Suppressor macrophage treated with lipopolysaccharide for 4 hours (primary cell): ENCODE measurements at places on chromosomes 6 and 20.

DNA sequence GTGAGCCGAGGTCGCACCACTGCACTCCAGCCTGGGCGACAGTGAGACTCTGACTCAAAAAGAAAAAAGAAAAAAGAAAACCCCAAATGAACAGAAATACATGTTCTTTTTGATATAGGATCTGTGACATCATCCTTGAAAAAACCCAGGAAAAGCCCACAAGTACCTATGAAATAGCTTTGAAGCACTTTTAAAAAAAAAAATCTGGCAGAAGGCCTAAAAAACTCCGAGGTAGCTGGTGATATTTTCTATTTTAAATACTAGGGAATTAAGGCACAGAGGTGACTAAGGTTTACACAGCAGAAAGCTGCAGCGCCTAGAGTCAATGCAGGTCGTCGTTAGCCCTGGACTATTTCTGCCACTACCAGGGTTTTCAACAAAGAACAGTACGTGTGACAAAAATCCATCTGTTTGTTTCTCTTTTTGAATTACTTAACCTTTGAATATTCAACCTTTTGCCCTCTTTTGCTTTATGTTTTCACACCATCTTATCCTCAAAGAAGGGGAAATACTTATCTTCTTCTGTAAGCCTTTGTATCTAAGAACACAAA lies 39.4 kb upstream of the EEF1A1 start:
- DNase-seq: no peak

GRCh38 chr6:90026216-90026615 lies 131.9 kb downstream of the GJA10 start:
- no peak for DNase-seq

DNA sequence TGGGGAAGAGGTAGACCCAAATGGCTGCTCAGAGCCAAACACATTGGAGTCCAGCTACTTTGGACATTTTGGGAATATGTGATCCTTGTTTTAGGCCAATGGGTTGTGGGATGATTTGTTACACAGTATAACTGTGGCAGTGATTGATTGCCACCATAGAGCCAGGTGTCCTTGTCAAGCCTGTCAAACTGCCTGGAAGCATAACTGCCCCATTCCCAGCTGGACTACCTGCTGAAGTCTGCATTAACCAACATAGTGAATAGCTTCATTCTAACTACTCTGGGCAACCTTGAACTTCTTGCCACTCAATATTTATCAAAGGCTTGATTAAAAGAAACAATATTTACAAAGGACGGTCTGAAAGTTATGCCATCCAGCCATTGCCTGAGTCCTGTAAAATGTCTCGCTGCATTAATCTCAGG lies 164.7 kb downstream of the LINC00237 start:
- no peak for DNase-seq

GRCh38 chr6:88695937-88696336 lies 267.5 kb downstream of the RNGTT start:
- DNase-seq: no peak

DNA sequence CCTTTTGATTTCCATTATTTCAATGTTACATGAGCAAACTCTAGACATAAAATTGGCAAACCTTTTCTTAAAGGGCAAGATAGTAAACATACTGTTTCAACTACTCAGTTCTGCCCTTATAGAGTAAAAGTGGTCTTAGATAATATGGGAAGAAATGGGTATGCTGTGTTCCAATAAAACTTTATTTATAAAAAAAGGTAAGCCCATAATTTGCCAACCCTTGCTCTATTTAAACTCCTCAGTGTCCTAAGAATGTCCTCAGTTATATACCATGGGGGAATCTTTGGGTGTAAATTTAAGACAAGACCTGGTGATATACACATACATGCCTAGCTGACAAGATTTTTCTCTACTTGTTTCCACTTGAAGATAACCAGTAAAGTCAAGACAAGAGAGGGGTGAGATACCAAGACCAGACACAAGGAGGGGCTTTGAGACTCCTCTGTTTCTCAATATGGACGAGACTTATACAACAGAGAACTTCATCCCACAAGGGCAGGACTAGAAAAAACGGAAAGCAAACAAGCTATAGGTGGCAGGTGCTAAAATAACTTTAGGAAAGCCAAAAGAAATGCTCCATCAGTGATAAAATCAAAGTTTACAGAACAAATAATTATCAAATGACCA lies 10.5 kb downstream of the SNX3 start:
- DNase-seq: peak; percentile 12

GRCh38 chr20:63531686-63532448 lies 5.3 kb downstream of the PTK6 start:
- DNase-seq: no peak

- DNase-seq: no peak
Observed at GRCh38 chr6:56497240-56497639, 145.4 kb downstream of the DST start.

- no peak for DNase-seq
Observed at GRCh38 chr6:55756531-55757031, 118.8 kb downstream of the BMP5 start.

- DNase-seq: no peak
Observed at GRCh38 chr6:136613477-136613876, 63.3 kb upstream of the MAP7 start.

GRCh38 chr20:15475483-15475882 lies 1097.8 kb downstream of the KIF16B start:
- peak; percentile 30 for DNase-seq

GRCh38 chr6:30113841-30114240 lies 951 bp upstream of the TRIM31 start:
- DNase-seq: peak; percentile 38

DNA sequence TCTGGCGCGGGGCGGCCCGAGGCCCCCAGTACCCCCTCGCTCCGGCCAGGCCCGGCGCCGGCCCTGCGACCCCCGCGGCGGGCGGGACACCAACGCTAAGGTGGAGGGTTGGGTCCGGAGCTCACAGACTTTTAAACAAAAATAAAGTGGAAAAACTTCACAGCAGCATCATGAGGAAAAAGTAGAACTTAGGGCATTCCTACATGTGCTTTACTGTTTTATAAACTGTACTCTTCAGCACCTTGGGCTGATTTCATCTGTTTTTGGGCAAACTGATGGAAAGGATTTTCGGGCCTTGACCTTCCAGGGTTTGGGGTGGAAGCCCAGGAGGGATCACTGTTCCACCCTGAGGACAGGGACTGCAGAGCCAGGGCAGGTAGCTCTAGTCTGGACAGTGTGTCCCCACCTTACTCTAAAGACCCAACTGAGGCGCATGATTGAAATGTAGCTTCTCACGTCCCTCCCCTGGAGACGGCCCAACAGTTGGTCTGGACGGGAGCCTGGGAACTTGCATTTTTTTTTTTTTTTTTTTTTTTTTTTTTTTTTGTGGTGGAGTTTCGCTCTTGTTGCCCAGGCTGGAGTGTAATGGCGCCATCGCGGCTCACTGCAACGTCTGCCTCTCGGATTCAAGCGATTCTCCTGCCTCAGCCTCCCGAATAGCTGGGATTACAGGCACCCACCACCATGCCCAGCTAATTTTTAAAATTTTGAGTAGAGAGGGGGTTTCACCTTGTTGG lies 740 bp downstream of the NELFCD start:
- no peak for DNase-seq

- DNase-seq: no peak
Observed at GRCh38 chr6:141316236-141316635, 816.5 kb upstream of the GJE1 start.

GRCh38 chr6:35168461-35168861 lies 27.3 kb upstream of the TCP11 start:
- no peak for DNase-seq

DNA sequence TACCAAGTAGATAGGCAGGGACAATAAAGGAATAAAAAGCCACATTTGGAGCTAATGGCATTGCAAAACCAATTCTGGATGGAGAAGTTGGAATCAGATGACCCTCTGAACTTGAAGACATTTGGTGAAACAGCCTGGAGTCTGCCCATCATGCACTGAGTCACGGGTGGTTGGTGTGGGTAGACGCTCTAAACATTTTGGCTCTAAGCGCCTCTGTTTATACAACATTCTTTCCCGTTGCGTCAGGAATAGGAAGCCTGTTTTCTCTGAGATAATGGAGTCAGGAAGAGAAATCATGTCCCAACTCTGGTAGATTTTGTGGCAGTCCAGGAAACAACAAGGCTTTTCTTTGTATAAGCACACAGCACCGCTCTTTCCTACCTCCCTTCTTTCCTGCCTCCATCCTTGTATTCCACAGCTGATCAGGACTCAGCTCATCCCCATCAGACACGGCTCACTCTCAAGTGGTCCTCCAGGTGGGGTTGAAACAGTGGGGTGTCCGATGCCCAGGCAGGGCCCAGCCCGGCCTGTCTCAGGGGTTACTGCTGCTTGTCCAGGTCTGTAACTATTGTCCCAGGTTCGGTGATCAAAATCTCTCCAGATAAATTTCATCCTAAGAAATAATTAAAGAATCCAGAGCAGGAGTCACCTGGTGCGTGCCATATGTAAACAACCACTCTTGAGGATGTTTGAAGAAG lies 12.1 kb upstream of the RAMACL start:
- DNase-seq: peak; percentile 91

DNA sequence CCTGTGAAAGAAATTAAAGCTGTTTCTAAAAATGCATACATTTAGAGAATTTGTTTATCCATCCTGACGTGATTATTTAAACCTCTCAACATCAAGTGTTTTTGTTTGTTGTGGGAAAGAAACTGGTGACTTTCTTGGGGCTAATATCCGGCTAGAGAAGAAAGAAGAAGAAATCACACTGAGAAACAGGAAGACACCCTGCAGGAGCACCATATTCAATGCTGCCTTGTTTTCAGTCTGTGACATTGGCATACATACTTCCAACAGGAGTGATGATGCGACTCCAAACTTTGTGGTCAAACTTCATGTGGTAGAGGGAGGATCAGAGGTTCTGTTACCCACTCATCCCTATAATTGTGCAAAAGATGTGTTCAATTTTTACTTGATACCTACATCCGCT lies 997.6 kb upstream of the CITED2 start:
- DNase-seq: no peak

GRCh38 chr20:31565699-31566318 lies 39.3 kb upstream of the ID1 start:
- no peak for DNase-seq

GRCh38 chr20:16007962-16008361 lies 565.3 kb downstream of the KIF16B start:
- DNase-seq: no peak

- DNase-seq: no peak
Observed at GRCh38 chr6:127129251-127129650, 10.8 kb downstream of the RSPO3 start.

DNA sequence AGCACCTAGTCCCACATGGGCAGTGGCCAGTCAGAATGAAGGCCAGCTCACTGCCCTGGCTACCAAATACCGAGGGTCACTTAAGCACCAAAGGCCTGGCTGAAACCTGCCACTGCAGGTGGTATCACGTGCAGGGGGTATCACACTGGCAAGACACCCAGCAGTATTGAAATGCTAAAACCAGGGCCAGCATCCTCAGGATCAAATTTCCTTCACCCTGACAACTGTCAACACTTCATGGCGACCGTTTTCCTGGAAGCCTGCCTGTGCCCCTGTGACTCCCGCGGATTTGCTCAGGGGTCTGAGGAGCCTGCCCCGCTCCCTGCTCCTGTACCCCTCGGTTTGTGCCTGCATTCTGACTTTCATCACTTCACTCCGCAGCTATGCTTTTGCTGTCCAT lies 151.1 kb downstream of the TTLL2 start:
- DNase-seq: no peak

- no peak for DNase-seq
Observed at GRCh38 chr6:21462519-21462852, 131.1 kb upstream of the SOX4 start.

GRCh38 chr20:1377984-1378734 lies 14.7 kb downstream of the FKBP1A start:
- no peak for DNase-seq

- peak; percentile 91 for DNase-seq
Observed at GRCh38 chr6:7324520-7324919, 11.5 kb upstream of the SSR1 start.

DNA sequence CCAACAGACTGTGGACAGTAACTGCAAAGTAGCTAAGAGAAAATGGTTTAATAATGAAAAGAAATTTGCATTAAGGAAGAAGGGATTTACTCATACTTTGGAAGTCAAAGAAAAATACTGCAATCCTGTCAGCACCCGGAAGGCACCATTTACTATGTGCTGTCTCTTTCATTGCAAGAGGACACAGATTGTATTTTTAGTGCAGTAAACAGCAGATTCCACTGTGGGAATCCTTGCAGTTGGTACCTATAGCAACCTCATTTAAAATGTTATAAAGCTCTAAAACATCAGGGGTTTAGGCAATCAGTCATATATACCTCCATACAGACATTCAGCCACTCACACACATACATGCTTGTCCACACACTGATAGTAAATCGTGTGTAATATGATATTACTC lies 346.8 kb downstream of the PKHD1 start:
- DNase-seq: no peak

DNA sequence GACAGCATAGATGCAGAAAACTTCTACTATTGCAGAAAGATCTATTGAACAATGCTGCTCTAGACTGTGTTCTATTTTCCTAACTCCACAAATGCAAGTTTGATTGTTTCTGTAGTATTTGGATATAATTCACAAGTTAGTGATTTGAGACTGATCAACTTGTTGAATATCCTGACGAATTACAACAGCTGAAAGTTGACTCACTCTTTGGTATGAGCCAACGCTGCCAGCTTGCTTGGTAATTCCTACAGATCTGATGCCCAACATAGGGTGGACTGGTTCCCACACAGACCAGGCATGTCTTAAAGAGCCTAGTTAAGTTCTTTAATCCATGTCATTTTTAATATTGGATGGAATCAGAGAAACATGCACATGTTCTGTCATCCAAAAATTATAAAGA lies 231.0 kb upstream of the RAB32 start:
- no peak for DNase-seq

GRCh38 chr6:43547222-43547621 lies 28.6 kb downstream of the XPO5 start:
- peak; percentile 35 for DNase-seq

GRCh38 chr20:52787216-52787615 lies 184.9 kb upstream of the TSHZ2 start:
- no peak for DNase-seq

DNA sequence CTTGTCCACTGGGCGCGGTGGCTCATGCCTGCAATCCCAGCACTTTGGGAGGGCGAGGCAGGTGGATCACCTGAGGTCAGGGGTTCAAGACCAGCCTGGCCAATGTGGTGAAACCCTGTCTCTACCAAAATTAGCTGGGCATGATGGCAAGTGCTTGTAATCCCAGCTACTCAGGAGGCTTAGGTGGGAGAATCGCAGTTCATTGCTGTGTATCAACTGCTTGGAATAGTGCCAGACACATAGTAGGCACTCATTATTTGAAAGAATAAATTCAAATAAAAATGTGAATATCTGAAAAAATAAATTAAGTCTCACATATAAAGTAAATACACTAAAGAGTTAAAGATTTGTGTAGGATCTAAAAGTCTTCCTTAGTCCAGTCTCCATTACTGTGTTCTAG lies 1.9 kb downstream of the PAK1IP1 start:
- DNase-seq: no peak

DNA sequence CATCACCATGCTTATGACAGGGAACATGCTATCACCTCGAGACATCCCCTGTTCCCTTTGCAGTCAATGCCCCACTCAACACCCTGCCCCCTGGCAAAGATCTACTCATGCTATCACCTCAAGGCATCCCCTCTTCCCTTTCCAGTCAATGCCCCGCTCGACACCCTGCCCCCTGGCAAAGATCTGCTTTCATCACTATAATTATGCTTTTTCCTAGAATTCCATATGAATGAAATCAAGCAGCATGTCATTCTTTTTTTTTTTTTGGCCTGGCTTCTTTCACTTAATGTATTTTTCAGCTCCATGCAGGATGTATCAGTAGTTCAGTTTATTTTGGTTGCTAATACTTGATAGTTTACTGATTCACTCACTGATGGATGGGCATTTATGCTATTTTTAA lies 554.9 kb downstream of the CDH26 start:
- no peak for DNase-seq

- no peak for DNase-seq
Observed at GRCh38 chr6:84639396-84639795, 125.0 kb downstream of the TBX18 start.
